ENCODE measurements at places on chromosomes 16 and 17.

DNA sequence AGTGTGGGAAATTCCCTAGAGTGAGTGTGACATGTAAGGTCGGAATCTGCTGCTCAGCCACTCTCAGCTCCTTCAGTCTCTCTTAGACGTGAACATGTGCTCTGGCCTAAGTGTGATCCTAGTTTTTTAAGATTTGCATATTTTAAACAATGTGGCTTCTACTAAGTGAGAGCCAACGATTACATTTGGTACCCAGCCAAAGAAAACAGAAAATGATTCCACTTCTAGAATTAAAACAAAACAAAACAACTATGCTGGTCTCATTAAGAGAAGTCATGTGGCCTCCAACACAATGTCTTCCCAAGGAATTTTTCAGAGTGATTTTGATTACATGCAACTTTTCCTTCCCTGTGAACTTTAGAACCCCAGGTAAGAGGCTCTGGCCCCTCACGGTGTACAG lies 10.1 kb downstream of the TMEM238L start:
- DNase-seq, result no peak

DNA sequence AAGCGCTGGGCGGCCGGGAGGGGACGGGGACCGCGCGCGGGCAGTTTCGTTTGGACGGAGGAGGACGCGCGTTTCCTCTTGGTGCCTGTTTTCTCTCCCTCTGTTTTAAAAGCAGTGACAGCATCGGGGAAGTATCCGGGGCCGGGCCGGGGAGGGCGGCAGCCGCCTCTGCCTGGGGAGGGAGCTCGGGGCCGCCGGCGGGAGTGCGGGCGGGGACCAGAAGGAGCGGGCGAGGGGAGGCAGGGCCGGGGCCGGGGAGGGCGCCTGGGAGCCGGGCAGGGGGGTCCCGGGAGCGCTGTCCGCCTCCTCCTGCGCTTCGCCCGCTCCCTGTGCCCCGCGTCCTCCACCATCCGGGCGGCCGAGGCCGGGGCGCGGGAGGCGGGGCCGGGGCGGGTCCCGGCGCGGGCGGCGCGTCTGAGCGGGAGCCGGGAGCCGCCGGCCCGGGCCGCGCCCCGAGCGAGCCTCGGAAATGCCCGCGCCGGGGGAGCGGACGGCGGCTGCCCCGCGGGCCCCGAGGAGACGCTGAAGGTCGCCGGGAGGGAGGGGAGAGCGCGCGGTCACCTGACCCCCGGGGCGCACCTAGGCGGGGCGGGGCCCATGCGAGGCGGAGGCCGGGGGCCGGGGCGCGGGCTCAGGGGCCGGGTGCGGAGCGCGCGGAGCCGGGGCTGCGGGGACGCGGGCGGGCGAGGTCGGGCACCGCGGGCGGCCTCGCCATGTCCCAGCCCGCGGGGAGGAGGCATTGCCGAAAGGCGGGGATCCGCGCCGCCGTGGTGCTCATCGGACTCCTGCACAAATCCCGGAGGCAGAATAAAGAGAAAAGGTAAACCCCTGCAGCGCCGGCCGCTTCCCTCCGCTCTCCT lies 57.3 kb downstream of the RAP1GAP2 start:
- DNase-seq, result no peak

DNA sequence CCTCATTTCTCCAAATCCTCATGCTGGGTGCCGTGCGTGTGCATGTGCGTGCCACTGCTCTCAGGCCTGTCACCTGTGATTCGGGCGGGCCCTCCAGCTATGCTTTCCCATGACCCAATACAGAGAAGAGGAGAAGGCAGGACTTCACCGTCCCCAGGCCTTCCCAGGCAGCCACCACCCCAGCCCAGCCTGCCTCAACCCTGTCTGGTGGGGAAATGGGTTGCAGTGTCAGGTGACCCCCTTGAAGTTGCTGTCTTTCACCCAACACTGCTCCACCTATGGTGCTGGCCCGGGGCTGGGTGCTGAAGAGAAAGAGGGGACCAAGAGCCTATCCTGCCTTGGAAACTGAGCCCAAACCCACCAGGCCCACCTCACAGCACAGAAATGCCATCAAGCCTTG lies 94.7 kb downstream of the GOSR1 start:
- no peak for DNase-seq

DNA sequence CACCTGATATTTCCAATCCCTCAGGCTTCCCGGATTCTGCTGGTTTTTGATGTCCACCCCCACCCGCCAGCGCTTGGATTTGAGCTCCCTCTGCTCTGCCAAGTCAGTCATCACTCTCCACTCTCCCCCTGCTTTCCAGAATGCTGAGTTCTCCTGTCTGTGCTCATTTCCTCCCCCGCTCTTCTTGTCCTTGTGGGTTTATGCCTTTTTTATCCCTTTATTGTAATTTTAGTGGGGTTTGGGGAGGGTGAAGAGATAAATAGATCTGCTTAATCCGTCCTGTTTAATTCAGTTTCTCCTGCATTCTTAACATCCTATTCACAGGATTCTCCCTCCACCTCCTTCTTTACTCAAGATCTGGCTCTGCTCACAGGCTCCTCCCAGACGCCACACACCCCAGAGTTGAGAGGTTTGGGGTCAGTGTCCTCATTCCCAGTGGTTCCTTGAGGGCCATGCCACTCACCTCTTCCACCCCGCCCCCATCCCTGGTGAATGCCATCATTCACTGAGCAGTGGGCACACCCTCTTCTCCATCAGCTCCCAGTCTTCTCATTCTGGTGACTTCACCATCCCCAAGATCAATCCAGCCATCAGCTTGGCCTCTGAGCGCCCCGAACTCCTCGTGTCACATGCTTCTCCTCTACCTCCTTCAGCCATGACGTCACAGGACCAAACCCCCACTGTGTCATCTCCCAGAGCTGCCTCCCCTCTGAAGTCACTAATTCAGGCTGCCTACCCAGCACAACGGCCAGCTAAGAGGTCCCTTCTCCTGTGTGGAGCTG lies 15.1 kb upstream of the GUCY2D start:
- DNase-seq, result no peak

GRCh38 chr17:15398736-15399331 lies 57.4 kb upstream of the TEKT3 start:
- no peak for DNase-seq

GRCh38 chr16:21617607-21618006 lies 18.2 kb downstream of the METTL9 start:
- no peak for DNase-seq

- DNase-seq, result no peak
Measured at GRCh38 chr16:30603945-30604315, 6.3 kb downstream of the ZNF689 start.

DNA sequence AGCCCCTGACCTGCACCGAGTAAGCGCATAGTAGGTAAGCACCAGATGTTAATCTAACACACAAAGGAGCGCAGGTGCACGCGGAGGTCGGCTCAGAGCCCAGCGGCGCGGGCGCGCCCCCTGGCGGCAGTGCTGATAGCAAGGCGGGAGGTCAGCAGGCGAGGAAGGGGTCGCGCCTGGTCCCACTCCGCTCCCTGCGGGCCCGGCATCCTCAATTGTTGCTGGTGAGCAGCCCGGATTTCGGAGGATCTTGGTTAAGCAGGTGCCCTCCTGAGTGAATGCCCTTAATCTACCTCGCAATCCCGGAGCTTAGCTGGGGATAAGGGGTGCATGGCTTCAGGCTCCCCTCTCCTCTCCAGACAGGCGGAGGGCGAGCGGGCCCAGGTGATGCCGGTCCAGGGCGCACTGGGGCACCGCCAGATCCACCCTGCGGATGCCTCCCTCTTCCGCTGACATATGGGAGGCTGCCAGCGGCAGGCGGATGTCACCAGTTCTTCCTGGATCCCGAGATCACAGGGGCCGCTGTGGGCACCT lies 4.0 kb upstream of the WNT3 start:
- DNase-seq, result no peak

DNA sequence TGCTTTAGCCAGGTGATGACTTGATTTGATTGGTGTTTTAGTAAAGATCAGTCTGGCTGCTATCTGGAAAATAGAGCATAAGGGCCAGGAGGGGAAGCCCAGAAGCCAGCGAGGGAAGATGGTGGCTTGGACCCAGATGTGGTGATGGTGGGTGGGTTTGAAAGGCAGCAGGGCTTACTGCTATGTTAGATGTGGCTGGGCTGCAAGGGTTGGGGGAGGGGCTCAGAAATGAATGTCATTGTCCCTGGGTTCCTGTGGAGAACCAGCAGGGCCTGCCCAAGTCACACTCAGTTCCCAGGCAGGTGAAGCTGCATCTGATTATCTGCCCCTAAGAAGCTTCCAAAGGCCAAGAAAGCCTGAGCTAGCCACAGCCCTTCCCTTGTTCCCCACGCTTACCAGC lies 71.7 kb upstream of the BRD7 start:
- DNase-seq, result no peak

GRCh38 chr17:43832168-43832975 lies 574 bp downstream of the MPP3 start:
- DNase-seq, result no peak

- no peak for DNase-seq
Measured at GRCh38 chr17:67686241-67686640, 31.5 kb upstream of the NOL11 start.

- DNase-seq, result no peak
Measured at GRCh38 chr17:14827396-14827919, 437.7 kb downstream of the PMP22 start.

- no peak for DNase-seq
Measured at GRCh38 chr17:38420518-38420917, 7.7 kb upstream of the ARHGAP23 start.

DNA sequence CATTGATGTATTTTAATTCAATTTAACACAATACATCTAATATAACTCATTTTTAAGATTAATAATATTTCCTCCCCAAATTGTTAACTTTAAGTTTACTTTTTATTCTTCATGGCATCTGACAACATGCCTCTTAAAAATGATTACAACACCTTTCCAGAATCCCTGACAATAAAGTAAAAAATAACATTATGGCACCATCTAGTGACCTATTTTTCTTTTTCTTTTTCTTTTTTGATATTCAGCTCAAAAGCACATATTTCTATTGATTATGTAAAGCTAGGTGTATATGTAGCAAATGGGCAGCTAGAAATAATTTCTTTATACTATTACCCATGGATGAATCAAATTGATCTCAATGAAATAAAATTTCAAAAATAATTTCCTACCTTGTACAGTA lies 834.3 kb upstream of the CDH8 start:
- no peak for DNase-seq

- no peak for DNase-seq
Measured at GRCh38 chr17:80671825-80672110, 127.1 kb downstream of the RPTOR start.

- DNase-seq, result no peak
Measured at GRCh38 chr16:76665571-76666275, 388.5 kb downstream of the CNTNAP4 start.

DNA sequence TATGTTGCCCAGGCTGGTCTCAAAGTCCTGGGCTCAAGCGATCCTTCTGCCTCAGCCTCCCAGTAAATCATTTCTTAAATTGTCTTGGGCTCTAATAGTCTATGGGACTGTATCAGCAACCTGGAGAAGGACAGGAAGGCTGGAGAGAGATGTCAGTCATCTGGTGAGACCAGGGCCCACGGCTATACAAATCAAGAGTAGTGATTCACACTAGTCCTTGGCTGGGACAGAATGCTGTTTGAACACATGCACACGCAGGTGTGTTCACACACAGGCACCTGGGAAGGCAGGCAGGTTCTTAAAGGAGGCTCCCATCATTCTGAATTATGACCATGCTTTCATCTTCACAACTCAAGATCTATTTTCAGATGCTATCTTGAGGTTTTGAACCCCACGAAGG lies 14.1 kb downstream of the NQO1 start:
- DNase-seq, result no peak

GRCh38 chr16:89826531-89827382 lies 1.5 kb upstream of the SPIRE2 start:
- no peak for DNase-seq

DNA sequence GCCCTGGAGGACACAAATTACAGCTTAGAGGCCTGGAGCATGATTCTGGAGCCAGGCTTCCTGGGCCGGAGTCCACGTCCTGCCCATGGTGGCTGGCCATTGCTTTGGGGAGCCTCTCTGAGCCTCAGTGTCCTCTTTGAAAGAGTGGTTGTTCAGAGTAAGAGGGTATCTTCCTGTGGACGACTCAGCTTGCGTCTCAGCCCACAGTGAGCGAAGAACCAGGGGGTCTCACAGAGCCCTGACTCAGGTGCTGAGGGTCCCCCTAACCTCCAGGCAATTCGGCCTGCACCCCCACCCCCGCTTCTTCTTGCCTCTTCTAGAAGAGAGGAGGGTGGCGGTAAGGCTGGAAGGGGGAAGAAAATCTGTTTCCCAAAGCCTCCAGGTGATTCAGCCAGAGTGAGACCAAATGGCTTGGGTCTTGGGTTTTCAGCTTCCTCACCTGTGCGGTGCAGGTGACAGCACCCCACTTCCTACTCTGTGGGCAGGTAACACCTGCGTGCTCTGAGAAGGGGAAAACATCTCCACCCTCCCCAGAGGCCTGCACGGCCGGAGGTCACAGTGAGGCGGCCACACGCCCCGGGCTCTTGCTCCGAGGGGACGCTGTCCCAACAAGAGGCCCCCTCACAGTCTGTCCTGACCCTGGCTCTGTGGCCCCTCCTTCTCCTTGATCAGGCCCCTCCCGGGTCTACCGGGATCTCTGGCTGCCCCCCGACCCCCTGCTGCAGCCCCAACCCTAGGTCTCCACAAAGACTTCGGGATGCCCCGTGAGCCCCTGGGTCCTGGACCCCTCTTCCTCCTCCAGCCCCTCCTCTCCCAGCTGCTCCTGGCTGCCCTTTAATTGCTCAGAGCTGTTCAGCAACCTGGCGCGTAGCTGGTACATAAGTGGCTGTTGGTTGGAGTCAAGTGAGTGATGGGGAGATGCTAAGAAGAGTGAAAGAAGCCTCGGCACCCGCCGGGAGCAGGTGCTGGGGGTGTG lies 119.2 kb downstream of the METRNL start:
- DNase-seq, result no peak

DNA sequence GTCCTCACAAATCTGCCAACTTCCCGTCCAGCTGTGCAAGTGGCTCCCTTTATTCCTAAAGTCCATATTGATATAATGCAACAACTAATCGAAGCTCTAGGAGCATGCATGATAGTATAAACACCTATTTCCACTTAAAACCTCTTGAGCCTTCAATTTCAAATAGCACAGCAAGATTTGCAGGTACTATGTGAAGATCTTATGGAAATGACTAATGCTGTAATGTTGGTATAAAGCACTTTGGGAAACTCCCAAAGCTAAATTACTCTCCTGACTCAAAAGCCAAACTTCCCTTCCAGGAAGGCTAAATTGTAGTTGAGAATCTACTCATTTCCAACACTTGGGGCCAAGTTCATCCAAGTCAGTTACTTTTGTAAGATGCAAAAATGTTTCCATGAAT lies 287.6 kb upstream of the CDH11 start:
- no peak for DNase-seq

GRCh38 chr16:49618955-49619354 lies 237.0 kb downstream of the ZNF423 start:
- no peak for DNase-seq

DNA sequence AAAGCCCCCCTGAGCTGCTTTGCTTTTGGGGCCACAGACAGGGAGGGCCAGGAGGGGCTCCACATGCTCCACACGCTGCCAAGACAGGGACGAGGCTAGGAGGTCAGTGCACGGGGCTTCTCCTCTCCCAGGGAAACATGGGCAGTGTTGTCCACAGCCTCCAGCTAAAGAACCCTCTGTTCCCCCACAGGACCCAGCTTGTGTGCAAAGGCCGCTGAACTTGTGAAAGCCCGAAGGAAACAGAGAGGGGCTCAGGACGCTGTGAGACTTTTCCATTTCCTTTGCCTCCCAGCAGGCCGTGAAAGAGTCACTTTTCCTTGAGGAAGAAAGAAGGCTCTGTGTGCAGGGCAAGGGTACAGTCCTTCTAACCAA lies 9.7 kb downstream of the CDRT4 start:
- DNase-seq, result no peak

- no peak for DNase-seq
Measured at GRCh38 chr16:85749771-85750145, 1.1 kb downstream of the C16orf74 start.
